Activated CD4-positive, alpha-beta T cell treated with anti-CD3 and anti-CD28 coated beads for 48 hours (primary cell): ENCODE measurements at places on chromosomes 4 and X.

- no peak for DNase-seq
Observed at GRCh38 chr4:155541716-155542115, 124.9 kb upstream of the GUCY1A1 start.

DNA sequence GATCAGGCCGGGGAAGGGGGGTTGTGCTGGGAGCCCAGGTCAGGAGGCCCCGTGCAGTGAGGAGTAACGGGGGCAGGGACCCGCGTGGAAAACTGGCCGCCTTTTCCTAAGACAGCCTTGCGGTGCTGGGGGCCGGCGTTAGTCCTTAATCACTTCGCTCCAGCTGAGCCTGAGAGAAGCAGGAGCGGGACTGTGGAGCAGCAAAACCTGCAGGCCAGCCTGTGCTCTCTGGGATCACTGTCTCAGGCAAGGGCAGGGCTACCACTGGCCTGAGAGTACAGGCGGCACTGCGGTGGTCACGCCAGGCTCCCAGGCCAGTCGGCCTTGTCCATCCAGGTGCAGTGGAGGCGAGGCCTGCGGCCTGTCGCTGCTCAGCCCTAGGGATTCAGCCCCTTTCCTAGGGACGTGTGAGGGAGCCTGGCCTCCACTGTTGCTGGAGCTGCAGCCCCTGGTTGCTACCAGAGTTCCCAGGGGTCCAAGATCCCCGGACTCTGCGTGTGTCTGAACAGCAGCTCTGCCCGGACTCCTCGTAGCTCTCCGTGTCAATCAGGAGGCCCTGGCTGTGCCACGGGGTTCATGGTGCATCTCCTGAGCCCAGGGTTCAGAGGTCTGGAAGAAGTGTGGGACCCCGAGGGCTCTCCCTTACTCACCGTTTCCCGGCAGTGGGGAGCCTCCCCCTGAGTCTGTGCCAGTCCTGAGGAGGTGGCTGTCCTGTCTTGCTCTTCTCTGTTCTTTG is 2141.7 kb upstream of the TENM3 start:
- DNase-seq, result no peak

GRCh38 chr4:79987401-79987800 is 85.6 kb downstream of the ANTXR2 start:
- no peak for DNase-seq

DNA sequence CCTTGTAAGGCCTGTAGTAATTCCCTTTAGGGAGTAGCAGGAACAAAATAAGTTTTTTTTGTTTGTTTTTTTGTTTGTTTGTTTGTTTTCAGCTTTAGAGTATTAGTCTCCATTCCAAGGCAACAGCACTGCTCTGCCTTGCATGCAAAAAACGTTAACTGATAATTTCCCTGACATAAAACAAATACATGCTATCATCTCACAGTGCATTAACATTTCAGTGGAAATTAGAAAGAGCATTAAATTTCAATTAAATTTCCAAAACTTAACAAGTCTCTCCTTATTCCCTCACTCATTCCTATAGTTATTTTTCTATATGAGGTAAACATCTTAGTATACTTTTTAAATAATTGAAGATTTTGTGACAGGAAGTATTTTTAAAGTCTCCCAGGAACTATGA is 378.4 kb upstream of the PCDH7 start:
- DNase-seq, result no peak

- DNase-seq, result no peak
Observed at GRCh38 chr4:1244978-1245471, 3.9 kb downstream of the CTBP1 start.

- DNase-seq, result no peak
Observed at GRCh38 chr4:113433116-113433515, 328.4 kb downstream of the CAMK2D start.

GRCh38 chr4:80713409-80713808 is 317.1 kb upstream of the BMP3 start:
- DNase-seq, result no peak

- no peak for DNase-seq
Observed at GRCh38 chr4:48799157-48799556, 19.1 kb upstream of the FRYL start.

GRCh38 chrX:150313514-150313913 is 49.6 kb upstream of the MAMLD1 start:
- DNase-seq, result no peak

- DNase-seq, result no peak
Observed at GRCh38 chrX:68692651-68693050, 45.2 kb downstream of the STARD8 start.

GRCh38 chr4:15238720-15239119 is 189.1 kb upstream of the C1QTNF7 start:
- DNase-seq, result peak; percentile 41

- no peak for DNase-seq
Observed at GRCh38 chrX:153321381-153322124, at the start of gene PNMA6F. PNMA6F (minus strand) TSS chrX:153321767; CDS start chrX:153320674, 1,093 bp downstream.

- DNase-seq, result peak; percentile 15
Observed at GRCh38 chr4:88027611-88028608, 20.5 kb downstream of the PKD2 start.

- DNase-seq, result no peak
Observed at GRCh38 chr4:160819791-160820190, 1344.0 kb downstream of the FSTL5 start.

DNA sequence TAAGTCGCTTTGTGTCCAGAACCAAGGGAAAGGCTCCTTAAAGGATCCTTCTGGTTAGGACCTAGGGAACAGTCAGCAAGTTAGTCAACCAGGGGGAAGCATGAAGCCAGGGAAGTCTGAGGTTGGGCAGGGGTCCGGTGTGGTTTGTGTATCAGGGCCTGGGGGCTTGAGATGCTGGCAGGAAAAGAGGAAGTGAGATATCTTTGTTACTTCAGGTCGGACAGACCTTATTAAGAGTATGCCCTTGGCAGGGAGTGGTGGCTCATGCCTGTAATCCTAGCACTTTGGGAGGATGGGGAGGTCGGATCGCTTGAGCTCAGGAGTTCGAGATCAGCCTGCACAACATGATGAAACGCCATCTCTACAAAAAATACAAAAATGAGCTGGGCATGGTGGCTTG is 52.3 kb upstream of the TRPC5OS start:
- no peak for DNase-seq

DNA sequence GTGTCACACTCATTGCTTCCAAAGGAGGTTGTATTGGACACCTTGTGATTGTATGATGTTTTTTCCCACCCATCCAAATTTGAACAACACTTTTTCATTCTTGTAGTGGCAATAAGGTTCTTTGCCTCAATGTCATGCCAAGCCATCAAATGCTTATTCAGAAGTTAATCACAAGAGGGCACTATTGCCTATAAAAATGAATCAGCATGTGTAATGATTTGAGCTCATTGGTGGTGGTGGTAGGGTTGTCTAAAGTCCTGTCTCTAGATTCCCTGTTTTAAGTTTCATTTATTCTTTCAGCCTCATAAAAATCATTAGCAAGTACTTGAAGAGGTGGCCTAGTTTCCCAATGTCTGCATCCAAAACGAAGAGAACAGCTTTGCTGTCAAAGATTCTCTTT is 37.0 kb downstream of the IRS4 start:
- no peak for DNase-seq

- DNase-seq, result no peak
Observed at GRCh38 chrX:111337067-111337637, 66.9 kb upstream of the CAPN6 start.

- DNase-seq, result no peak
Observed at GRCh38 chr4:82457266-82457665, 26.9 kb downstream of the ENOPH1 start.

DNA sequence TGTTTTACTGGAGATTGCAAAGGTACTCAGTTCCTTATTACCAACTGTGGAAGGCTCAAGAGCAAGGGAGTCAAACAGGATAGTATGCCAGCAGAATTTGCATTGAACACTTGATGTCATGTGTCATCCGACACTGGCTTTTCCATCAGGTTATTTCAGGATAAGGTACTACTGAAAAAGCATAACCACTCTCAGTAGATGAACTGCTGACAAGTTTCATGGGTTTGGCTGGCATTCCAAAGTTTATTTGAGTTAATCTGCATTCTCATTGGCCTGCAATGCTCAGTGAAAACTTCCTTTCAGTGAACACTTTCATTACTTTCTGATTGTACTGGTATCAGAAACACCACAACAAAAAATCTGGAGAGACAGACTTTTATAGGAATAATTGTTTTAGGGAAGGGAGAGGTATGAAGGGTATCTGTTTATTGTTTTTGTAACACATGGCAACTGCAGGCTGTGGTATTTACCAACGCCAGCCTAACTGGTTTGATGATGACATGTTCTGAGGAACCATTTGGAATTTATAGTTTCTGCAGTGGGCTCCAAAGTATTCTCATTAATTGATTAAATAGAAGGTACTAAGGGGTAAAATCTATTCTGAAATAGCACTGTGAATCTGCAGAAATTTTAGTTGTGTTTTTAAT is 345.7 kb upstream of the NR3C2 start:
- no peak for DNase-seq

- DNase-seq, result no peak
Observed at GRCh38 chr4:27123123-27123768, 262.6 kb downstream of the STIM2 start.

GRCh38 chrX:153631907-153632594 is 15.0 kb upstream of the DUSP9 start:
- DNase-seq, result no peak

DNA sequence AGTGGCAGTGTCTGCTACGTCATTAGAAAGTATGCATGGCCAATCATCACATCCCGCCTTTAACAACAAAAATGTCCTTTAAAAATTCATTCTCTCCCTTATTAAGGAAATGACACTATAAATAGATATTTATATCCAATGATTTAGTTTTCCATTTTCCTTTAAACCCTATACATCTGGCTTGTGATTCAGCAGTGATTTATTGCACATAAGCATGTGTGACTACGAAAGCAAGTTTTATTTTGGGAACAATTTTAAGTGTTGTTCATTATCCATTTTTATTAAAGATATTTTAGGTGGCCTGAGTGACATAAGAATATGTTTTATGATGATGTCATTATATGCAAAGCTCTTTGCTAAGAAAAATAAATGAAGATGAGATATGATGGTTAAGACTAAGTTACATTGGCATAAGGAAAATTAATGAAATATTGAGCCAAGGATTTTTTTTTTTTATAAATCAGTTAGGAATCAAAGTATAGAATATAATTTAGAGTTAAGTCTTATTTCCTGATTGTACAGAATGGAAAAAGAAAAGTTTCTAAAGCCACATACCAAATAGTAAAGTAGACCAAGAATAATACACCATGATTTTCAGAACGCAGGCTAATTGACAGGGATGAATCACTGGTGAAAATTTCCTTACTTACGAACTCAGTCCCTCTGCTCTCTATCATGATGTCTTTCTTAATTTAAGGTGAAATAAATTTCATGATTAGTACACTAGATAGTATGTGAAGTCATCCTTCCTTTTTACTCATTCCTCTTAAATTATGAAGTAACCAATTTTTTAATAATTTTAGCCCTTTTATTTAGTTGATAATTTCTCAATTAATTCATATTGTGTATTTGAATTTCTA is 822.4 kb downstream of the FAT4 start:
- no peak for DNase-seq

- peak; percentile 2 for DNase-seq
Observed at GRCh38 chrX:20988118-20988517, 386.1 kb upstream of the CNKSR2 start.

- DNase-seq, result no peak
Observed at GRCh38 chrX:117982694-117983392, 133.8 kb downstream of the KLHL13 start.

GRCh38 chr4:6271701-6272465 is 2.2 kb downstream of the WFS1 start:
- DNase-seq, result no peak

GRCh38 chr4:152972821-152973628 is 36.9 kb downstream of the FHDC1 start:
- DNase-seq, result no peak
